COLO829 (cell line): ENCODE measurements at places on chromosomes 2 and 18.

GRCh38 chr2:182834293-182834692, 32.1 kb downstream of the FRZB start:
- DNase-seq, result no peak

DNA sequence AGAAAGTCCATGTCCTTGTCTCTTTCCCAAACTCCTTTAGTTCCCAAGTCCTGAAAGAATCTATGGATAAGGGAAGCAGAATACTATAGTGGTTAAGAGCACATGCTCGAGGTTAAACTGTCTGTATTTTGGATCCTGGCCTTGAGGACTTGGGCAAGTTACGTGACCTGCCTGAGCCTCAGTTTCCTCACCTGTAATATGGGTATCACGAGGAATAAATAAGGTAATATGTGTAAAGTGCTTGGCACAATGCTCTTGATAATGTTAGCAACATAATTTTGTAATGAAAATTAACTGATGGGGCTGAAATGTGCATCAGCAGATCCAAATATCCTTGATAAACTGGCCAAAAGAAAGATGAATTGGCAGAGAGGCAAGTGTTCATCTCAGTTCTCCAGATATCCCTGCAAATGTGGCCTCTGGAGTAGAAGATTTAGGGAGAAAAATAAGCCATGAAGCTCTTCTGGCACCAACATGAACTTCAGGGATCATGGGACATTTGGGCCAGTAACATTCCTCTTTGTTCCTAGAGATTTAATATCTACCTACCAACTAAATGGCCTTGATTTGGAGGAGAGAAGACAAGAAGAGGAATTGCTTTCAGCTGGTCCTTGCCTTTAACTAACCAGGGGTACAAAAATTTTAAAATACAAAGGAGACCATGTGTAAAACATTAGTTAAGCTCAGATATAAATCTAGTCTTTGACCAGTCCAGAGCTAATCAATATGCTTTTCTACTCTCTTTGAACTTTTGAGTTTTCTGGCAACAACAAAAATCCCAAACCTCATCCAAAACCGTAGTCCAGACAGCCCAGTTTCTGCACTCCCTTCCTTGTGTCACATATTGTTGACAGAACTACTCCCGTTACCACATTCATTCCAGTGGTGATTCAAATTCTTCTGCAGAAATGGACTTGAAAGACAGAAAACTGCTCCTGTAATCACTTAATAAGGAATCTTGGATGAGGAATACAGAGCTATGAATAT, 52.7 kb upstream of the EML4 start:
- no peak for DNase-seq

GRCh38 chr2:79612999-79613398, 100.1 kb downstream of the CTNNA2 start:
- DNase-seq, result no peak

DNA sequence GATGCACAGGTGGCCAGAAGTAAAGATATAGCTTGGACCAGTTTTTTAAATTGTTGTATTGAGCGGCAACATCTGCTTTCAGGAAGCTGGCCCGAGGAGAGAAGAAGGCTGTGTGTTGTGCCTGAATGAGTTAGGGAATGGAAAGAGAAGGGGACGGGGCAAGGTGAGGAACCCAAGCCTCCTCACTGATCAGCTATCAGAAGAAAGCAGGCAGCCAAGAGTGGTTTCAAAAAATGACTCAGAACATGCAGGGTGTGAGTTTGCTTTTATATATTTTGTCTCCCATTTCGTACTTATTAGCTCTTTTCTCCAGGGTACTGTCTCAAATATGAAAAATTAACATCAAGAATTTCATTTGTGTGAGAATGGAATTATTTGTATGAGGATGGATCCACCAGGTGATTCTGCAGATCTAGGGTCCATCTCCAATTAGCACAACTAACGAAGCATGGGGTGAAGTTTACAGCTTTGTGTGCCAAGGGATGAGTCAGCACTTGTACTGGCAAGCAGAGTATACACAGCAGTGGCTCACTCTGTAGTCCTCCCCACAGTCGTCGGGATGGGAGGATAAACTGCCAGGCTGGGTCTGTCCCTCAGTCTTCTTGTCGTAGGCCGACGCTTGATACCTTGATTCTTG, 175.7 kb downstream of the PIEZO2 start:
- DNase-seq, result no peak

DNA sequence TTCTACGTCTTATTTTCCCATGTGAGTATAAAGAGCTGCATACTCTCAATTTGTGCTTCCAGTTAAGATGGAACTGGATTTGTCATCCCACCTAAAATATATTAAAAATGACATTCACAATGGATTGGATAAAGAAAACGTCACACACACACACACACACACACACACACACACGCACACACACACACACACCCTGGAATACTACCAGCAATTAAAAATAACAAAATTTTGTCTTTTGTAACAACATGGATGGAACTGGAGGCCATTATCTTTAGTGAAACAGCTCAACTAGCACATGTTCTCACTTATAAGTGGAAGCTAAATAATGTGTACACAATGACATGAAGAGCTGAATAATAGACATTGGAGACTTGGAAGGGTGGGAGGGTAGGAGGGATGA, 3.8 kb upstream of the QPCT start:
- no peak for DNase-seq

DNA sequence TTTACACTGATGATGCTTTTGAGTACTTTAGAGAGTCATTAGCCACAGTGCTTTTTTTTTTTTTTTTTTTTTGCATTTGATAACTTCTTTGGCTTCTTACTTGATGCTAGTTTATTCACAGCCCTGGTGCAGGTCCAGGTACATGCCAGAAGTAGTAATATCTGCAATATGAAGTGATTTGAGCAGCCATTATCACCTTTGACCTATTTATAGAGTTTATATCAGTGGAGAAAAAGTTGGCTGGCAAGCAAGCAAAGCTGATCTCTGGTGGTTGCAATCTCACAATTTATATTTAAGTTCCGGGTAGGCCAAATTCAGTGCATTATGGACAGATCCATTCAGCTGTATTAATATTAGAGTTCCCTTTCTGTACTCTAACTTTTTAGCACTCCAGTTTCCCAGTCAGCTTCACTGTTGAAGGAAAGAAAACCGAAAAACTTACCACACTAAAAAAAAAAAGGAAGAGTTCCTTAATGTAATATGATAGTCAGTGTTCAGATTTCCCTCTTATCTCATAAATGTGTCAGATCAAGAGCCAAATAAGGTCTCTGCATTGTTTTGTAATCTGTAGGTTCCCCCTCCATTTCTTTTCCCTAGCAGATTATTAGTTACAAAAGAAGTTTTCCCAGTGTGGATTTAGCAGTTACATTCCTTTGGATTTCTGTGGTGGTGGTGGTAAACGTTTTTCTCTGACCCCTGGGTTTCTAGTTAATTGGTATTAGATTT, 78.6 kb downstream of the HAUS1 start:
- no peak for DNase-seq

GRCh38 chr2:54009549-54009948, 38.8 kb upstream of the PSME4 start:
- no peak for DNase-seq

DNA sequence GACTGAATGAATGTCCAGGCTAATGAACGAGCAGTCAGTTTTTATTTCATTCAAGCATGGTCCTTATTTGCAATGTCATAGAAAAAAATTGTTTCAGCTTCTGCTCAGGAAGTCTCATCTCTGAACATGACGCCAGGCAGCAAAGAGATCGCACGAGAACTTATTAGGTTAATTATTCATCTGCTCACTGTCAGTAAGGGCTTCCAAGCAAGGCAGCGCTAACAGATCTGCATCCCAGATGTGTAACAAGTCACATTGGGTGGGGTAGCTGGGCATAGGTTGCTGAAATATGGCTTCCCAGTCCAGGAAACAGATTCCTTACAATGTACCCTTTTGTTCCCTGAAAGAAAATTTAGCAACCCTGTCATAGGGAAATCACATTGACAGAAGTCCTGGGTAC, 63.5 kb downstream of the ANKRD44 start:
- DNase-seq, result peak; percentile 63

DNA sequence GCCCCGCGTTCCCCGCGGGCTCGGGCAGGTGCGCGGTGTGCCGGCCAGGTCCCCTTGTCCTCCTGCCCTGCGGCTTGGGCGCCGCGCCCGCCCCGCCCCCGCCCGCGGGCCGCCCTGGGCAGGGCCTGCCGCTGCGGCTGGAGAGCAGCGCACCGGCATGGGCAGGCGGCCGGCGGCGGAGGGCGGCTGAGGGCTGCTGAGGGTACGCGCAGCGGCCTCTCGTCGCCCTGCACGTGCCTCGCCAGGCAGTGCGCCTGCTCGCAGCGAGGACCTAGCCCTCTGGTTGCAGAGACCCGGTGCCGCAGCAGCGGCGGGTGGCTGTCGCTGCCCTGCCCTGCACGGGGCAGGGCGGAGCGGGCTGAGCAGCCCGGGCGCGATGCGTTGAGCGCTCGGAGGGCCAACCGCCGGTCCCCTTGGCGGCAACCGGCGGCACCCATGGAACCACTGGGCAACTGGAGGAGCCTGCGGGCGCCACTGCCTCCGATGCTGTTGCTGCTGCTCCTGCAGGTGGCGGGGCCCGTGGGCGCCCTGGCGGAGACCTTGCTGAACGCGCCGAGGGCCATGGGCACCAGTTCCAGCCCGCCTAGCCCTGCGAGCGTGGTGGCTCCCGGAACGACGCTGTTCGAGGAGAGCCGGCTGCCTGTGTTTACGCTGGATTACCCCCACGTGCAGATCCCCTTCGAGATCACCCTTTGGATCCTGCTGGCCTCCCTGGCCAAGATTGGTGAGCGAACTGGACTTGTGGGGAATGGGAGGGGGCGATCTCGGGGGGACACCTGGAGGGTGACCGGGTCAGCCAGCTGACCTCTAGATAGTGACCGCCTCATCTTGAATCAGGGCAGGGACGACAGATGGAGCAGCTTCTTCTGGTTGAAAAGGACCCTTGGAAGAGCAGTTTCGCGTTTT, at the start of gene SLC9A2:
SLC9A2 (plus strand) TSS at position 140 of the 906 bp plus-strand sequence; CDS start at position 436, 296 bp downstream.
- no peak for DNase-seq

DNA sequence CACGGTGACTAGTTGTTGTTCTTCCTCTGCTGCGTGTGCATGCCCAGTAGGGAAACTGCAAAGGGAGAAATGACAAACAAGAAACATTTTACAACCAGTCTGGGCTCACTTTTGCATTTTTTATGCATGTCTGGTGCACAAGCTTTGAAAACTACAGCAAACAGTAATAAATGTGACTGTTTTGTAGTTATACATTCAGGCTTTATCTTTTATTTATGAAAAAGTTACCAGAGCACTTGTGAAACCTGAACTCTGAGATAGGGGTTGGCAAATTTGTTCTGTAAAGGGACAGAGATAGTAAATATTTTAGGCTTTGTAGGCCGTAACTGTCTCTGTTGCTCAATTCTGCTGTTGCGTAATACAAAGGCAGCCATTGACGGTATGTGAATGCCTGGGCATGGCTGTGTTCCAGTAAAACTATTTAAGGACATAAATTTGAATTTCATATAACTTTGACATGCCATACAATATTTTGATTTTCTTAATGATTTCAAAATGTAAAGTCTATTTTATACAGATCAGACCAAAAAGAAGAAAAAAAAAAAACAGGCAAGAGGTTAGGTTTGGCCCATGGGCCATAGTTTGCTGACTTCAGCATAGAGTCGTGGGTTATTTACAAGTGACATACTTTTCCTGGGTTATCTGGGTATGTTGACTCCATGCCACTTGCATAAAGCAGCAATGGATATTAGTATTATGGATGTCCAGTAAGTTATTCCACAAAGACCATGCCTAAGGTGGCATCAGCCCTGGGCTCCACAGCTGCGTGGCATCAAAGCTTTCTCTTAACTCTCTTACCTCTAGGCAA, 53.6 kb upstream of the EML6 start:
- DNase-seq, result peak; percentile 73

DNA sequence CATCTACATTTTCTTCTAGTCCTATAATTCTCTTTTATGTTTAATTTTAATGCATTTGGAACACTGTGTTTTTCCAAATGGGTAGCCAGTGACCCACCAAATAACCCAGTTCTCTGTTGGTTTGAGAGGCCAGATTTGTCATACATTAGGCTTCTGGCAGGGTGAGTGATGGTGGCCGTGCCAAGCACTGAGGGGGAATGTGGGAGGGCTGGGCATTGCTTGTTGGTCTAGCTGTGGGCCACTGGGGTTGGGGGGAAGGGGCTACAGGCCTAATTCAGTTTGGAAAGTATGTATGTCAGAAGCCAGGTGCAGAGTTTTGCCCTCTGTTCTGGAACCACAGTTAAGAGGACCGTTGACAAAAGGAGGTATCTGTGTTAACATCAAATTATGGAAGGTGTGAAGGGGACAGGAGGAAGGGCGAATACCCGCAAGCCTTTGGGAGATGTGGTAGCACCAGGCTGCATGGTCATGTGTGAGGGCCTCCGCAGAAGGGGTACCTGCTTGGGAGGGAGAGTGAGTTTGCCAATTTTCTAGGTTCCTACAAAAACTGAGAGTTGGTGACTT, 38.1 kb upstream of the SCLY start:
- no peak for DNase-seq

DNA sequence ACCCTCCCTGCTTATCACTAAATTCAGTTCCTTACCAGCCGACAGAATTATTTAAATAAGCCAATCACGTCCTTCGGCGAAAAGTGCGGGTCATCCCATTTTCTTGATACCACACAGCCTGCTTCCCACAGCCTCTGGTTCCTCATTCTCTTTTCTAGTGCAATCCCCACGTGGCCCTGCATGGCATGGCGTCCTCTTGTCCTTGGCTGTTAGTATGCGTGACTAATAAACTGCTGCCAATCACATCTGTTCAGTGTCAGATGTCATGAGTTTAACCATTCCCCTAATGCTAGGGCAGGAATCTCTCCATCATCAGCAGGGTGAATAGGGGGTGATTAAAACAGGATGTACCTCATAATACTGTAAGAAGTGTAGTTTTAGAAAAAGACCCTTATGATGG, 62.8 kb upstream of the TSPYL6 start:
- DNase-seq, result no peak

DNA sequence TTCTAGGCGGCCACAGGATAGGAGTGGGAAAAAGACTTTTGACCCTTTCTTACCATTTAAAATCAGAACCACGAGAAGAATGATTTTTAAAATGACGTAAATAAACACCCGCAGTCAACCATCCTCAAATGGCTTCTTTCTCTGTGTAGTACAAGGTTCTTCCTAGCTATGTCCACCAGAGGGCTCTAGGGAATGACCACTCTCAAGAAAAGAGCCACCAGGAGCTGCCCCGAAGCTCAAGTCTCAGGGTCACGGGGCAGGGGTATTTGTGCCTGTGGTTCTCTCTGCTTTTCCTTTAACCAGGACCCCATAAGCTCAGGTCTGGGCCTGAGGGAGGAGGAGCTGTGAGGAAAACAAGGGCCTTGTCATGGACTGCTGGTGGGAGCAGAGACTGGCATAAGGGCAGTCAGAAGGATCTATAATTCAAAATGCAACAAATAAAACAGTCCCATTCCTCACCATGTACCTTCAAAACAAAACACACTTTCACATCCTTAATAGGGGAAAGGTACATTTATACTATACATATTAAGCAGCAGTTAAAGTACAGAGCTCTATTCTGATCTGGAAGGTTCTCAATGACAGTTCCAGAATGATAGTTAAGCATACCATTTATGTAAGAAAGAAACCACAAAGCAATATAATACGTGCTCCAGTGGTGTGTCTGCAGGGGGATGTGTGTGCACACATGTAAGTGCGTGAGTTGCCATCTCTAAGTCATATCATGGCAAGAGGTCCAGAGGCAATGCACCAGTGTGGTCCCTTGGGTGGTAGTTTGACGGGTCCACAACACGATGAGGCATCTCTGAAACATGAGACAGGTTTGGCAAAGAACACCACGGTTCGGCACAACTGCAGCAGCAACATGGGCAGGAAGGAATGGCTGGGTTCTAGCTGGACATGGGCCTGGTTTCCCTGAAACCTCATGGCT, 18.6 kb downstream of the LYPD1 start:
- peak; percentile 76 for DNase-seq

GRCh38 chr2:43070030-43070429, 156.4 kb downstream of the ZFP36L2 start:
- DNase-seq, result no peak

- DNase-seq, result no peak
These were observed 30.1 kb upstream of the EML4 start for GRCh38 chr2:42139101-42139500.
